ENCODE measurements at places on chromosomes 7 and 10. TPM values are rescaled to one million over a fixed set of nuclear protein-coding genes. Genes with fewer than 3 reads are reported as not detected.

Gene FBXL13
- 1.2 TPM for total RNA-seq

DNA sequence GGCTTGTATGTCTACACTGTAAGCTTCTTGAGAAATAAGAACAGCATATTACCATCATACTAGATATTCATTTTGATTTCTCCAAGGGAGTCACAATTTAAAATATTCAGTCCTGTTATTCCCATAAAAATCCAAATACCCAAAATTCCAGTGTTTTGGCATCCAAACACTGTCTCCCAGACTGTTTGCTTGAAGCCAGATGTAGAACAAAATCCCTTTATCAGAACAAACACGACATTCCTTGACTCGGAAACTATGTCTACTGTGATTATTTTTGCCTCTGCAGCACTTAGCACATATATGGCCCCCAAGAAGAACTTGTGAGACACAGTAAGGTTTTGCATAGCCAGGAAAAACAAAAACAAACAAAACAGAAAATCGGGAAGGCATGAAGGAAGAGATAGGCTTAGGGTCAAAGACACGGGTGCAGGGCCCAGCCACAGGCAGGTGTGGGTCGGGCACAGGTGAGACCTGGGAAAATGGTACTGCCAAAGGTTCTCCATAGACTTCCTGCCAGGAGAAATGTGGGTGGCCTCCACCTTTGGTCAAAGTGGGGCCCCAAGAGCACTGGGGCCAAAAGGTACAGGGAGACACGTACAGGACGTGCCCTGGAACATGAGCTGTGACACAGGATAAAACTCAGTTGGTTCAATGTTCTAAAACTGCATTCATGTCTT is 36.5 kb downstream of the CPXM2 start:
- no peak for DNase-seq

DNA sequence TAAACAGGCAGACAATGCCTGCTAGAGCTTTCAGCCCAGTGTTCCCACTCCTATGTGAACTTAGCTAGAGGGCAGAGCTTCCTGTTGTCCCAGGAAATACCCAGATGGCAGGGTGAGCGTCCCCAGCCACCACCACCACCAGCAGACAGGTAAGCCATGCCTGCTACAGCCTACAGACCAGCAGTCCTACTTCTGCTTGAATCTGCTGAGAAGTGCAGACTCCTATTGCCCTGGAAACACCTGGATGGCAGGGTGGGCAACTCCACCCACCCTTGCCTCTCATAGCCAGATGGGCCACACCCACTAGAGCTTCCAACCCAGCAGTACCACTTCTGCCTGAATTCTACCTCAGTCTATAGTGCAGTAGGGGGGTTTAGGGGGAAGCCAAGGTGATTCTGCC is 64.4 kb downstream of the FBXL13 start:
- no peak for DNase-seq

- DNase-seq, result peak; percentile 87
Observed at GRCh38 chr10:132248455-132249225, 59.1 kb downstream of the STK32C start.

Gene CFAP46
- 4.8 TPM for total RNA-seq

Gene HKDC1
- 0.78 TPM for total RNA-seq

DNA sequence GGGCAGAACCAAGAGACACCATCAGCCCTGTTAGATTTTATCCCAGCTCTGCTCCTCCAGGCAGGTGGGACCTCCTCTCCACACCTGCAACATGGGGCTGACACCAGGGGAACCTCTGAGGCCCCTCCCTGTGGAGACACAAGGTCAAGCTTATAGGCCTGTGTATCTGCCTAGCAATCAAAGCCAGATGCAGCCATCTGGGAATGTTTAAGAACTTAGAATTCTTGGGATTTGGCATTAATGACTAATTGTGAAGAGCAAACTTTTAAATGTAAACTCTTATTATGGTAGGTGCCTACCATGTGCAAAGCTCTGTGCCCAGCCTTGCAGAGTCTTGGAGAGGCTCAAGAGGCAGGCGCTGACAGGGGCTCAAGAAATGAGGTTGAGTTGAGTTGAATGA is 52.1 kb downstream of the TBATA start:
- DNase-seq, result no peak

Gene FAM25A
- total RNA-seq, result not detected

- DNase-seq, result no peak
Observed at GRCh38 chr7:12550956-12551355, 19.6 kb upstream of the SCIN start.

Gene ZNF783
- 7.3 TPM for total RNA-seq

DNA sequence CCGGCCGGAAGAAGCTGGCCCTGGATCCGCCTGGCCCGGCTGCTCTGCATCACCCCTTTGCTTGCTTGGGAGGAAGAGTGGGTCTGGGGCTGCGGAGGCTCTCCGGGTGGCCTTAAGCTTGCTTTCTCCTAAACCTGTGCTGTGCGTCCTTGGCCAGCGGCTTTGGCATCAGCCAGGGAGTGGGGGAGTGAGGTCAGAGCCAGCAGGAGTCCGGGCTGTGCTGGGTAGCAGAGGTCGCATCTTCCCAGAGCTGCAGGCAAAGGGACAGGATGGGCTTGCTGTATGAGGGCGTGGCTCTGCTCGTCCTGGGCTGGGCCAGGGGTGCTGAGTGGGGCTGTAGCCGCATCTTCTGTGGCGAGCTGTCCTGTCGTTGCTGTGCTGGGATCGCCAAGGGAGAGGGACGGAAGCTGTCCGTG is 21.1 kb downstream of the BNIP3 start:
- no peak for DNase-seq

- DNase-seq, result no peak
Observed at GRCh38 chr10:42551582-42552187, 86.7 kb downstream of the ZNF33B start.

GRCh38 chr10:59757966-59758365 is 4.7 kb upstream of the MRLN start:
- DNase-seq, result no peak

DNA sequence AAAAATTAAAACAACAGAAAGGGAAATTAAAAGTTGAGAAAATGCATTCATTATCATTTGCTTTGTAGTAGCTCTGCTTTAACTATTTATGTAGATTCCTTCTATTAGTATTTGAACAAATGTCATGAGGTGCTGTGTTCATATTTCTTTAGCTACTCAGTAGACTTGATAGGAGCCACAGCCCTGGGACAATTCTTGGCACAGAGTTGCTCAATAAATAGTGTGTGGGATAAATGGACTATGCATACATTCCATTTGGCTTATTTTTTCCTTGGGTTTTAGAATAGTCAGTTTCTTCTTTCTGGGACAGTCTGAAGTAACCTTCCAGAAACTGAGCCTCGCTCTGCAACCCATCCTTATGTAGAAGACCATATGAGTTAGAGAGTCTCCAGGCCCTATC is 13.4 kb downstream of the RPP30 start:
- DNase-seq, result no peak

Gene CYP2C8
- 0.32 TPM for total RNA-seq

GRCh38 chr7:46993396-46993795 is 588.5 kb downstream of the TNS3 start:
- DNase-seq, result no peak

Gene WDR86
- total RNA-seq, result 15.8 TPM

DNA sequence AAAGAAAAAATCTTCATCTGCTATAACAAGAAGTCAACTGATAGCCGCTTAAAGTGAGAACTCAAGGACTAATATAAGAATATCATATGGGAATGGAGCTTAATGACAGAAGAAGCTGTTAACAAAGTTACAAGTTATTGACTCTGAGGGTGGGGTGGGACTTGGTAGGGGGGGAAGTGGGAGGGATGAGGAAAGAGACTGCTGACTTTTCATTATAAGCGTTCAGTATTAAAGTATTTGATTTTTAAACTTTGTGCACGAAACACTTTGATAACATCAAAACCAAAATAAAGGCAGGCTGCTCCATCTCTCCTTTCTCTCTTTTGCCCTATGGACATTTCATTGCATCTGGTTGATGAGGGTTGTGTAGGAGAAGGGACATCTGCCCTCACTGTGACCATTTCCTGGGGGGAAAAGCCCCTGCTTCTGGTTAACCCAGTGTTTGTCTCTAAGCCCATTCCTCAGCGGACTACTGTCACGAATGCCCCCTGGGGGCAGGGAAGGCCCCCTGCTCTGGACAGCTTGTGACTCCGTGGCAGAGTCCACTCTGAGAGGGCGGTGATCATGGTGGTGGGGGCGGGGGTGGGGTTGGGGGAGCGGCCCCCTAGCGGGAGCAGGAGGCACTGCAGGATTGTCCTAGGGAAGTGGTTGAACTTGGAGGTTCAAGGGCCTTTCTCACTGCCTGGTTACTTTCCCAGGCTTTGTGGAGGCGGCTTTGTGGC is 17.4 kb downstream of the SLC13A4 start:
- no peak for DNase-seq

GRCh38 chr7:83835424-83835823 is 186.5 kb upstream of the SEMA3E start:
- DNase-seq, result no peak

Gene EGR2
- 2.1 TPM for total RNA-seq

- DNase-seq, result no peak
Observed at GRCh38 chr10:124667425-124668345, 76.5 kb downstream of the FAM53B start.

DNA sequence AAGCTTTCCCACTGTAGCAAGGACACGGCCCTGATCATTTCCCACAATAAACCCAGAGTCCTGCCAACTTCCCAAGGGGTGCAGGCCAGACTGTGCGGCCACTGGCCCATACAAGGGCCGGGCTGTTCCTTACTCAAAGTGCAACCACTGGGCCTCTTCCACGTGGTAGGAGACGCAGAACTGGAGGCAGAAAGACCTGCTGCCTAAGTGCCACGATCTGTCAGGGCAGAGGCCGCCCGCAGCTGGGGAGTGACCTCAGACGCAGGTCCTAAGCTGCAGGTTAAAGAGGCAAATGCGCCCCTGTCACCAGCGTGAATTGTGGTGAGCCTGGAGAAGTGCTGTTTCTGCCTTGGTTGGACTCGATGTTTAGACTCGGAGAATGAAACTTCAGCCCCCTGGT is 26.2 kb downstream of the GPER1 start:
- no peak for DNase-seq

DNA sequence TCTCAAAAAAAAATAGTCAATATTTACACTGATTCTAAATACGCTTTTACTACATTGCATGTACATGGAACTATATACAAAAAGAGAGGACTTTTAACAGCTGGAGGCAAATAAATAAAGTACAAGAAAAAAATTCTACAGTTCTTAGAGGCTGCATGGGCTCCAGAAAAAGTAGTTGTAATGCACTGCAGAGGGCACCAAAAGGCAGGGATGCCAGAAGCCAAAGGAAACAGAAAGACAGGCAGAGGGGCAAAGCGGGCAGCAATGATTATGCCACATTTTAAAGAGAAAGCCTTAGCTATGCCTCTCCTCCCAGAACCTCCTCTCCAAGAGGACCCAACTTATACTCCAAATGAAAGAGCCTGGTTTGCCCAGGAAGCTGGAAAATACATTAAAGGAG is 11.6 kb upstream of the ADCK2 start:
- DNase-seq, result no peak

- DNase-seq, result no peak
Observed at GRCh38 chr7:12896316-12896715, 208.9 kb downstream of the ARL4A start.

- no peak for DNase-seq
Observed at GRCh38 chr10:28256776-28257175, 46.1 kb downstream of the MPP7 start.

DNA sequence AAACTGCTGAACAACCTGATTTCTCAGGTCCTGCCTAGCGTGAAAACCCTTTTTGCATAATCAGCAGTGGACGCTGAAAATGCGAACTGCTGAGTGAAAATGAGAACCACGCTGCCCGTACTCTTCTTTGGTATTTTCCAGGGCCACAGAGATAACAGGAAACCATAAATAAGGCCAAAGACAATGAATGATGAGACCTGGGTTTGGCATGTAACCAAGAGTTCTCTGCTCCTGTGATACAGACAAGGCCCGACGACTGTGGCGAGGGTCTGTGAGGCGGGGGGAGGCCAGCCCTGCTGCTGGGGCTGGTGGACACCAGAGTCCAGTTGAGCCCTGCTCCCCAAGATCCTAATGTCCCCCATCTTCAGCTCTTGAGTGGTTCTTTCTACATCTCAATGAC is 236.0 kb downstream of the WDR11 start:
- DNase-seq, result no peak

Gene ACBD7
- 17.8 TPM for total RNA-seq
